Activated CD4-positive, alpha-beta T cell treated with anti-CD3 and anti-CD28 coated beads, Interleukin-2, amount 50 U/mL, for 1 hour (primary cell): ENCODE measurements at places on chromosomes 12 and 14.

DNA sequence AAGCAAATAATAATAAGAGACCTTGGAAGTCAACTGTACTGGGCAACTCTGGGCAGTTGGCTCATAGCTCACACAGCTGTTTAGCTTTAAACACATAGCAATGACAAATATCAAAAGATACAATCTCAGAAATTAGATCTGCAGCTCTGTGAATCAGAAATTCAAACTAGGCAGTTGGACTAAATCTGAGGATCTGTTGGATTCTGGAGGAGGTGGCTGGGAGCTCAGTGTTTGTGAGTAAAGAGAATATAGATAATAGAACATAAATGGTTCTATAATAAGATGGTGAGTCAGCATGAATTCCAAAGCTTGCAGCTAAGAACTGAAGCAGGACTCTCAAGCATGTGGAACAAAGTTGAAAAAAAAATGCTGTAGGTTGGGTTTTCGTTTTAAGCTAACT lies 1949.4 kb upstream of the SEL1L start:
- DNase-seq: no peak

DNA sequence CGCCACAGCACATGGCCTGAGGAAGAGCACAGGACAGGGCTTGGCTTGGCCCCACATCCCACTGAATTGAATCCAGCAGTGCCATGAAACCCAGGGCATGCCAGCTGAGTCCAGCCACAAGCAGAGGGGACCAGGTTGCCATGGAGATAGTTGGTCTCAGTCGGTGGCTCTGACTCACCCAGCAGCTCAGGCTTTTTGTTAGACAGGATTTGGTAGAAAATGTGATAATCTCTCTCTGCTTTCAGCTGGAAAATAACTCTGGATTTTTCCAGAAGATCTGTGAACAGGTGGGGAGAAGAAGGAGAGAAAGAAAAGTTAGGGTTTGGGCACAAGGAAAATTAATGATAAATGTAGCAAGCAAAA lies 4.8 kb downstream of the MYH7 start:
- no peak for DNase-seq

DNA sequence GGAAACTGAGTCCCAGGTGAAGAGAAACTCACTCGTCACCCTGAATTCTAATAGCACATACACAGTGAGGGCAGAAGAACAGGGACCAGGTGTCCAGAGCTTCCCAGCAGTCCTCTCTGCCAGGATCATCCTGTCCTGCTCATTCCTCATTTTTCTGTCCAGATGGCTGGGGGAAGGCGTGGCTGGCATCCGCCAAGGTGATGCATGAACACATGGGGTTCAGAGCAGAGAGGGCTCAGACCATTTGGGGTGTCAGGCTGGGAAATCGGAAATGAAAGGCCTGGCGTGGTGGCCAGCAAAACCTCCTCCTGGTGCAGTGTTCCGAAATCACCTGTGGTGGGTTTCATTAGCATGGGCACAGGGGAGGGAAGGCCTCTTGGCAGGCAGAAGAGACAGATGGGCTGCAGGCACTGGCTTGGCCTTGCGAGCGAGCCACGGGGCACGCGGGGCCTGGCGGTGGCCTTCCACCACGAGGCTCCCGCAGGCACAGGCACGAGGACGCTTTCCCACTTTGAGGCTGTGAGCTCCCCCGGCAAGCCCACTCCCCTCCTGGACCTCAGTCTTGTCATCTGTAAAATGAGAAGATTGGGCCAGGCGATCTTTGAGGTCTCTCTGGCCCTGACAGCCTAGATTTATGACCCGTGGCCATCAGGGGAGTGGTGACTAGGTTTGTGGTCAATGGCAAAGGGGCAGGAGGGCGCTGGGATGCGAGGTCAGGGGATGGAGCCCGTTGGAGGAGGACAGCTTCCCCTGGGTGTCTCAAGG lies 68.5 kb downstream of the TSPAN9 start:
- DNase-seq: no peak

DNA sequence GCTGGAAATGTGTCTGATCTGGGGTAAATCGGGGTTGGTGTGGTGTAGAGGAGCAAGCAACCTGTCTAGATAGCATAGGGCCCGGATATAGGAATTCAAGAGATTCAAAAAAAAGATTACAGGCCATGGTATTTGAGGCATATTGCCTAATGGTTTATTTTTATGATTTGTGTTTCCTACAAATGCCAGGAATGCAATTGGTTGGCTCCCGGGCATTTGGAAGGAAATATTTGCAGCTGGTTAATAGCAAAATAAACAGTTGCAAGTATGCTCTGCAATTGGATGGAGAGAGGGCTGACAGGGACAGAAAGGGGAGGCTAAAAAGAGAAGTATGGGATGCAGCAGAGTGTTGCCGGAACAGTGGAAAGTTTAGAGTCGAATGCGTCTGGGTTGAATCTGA lies 315.6 kb upstream of the ATP2B1 start:
- DNase-seq: no peak

DNA sequence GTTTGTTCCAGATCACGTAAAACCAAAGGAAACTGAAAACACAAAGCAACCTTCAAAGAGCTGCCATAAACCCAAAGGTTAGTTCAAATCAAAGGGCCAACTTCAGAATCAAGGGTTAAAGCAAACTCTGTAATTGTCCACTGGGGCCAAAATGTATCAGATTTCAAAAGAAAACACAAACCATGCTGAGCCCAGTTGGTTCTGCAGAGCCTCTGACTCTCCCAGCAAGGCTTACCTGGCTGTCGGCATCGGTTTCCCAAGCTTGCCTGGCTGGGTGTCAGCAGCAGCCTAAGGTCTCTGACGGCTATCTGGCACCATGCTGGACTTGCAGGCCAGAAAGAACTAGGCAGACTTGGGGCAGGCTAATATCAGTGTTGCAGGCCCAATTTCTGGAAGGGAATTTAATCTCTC lies 125.3 kb downstream of the DAD1 start:
- DNase-seq: no peak

- DNase-seq: no peak
These were observed 1616.5 kb upstream of the FLRT2 start for GRCh38 chr14:83913476-83913875.

DNA sequence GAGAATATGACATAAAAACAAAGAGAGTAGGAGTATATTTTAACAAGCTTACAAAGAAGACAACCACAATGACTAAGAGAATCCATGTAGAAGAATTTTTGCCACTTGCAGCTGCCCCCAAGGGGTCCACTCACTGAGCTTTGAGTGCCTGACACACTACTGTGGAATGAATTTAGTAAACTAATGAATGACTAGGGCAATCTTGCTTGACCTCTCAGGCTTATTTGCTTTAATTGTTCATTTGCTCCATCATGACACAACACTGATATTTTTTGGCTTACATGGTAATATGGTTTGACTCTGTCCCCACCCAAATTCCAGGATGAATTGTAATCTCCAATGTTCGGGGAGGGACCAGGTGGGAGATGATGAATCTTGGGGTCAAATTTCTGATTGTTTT lies 249.1 kb upstream of the FAR2 start:
- DNase-seq: no peak

DNA sequence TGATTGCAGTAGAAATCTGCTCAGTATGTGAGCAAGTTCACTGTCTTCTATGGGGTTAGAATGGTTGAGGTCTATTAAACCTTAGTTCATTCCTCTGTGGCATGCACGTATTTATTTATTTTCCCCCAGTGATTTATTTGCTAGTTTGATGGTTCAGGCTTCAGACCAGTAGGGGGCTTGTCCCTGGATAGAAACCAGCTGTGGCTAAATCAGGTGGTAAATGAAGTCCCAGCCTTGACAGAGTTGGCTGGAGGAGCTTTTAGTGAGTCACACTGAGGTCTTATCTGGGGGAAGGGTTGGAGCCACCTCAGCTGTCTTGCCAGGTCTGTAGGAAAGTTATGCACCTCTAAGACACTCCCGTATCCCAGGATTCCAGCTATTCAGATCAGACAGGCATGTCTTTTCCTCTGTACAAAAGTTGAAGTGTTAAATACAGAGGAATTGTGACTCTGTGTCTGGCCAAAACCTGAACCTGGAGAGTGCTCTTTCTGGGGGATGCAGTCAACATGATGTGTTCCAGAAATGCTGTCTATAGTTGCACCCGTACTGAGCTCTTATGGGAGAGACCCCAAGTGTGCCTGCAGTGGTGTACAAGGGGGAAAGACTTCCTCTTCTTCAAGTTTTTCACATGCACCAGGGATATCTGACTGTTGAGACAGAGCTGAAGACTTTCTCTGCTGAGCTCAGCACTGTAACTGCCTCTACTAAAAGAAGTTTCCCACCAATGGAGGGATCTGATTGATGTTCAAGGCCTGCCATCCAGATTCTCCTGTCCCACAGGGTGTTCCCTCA lies 1322.1 kb downstream of the TMEM121 start:
- no peak for DNase-seq

DNA sequence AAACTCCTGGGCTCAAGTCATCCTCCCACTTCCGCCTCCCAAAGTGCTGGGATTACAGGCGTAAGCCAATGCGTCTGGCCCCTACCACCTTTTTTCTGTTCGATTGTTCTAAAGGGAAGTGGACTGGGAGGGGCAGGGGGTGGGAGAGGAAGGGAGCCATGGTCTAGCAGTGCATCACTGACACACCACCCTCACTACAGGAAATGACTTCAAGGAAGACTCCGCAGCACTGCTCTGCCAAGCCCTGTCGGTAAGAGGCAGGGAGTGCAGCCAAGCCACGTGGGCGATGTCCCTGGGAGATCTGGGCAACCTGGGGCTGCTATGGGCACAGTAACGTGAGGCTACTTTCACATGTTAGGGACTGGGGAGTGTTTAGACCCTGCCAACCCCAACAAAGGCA lies 18.0 kb downstream of the LRRC74A start:
- DNase-seq: peak; percentile 51

- DNase-seq: no peak
These were observed 847 bp upstream of the WNT10B start for GRCh38 chr12:48972213-48972951.

DNA sequence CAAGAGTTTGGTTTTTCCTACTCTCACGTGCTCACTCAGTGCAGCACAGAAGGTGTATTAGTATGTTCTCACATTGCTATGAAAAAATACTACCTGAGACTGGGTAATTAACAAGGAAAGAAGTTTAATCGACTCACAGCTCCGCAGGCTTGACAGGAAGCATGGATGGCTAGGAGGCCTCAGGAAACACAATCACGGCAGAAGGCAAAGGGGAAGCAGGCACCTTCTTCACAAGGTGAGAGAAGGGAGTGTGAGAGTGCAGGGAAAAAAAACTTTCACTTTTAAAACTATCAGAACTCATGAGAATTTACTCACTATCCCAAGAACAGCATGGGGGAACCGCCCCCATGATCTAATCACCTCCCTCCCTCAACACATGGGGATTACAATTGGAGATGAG lies 185.8 kb upstream of the TMPO start:
- DNase-seq: no peak

GRCh38 chr12:51415931-51416330 lies 8.7 kb upstream of the SLC4A8 start:
- DNase-seq: no peak

- DNase-seq: no peak
These were observed 50.6 kb downstream of the CPM start for GRCh38 chr12:68882251-68882964.

GRCh38 chr12:3605692-3606091 lies 114.7 kb downstream of the PRMT8 start:
- DNase-seq: no peak
